Mesenteric fat pad (tissue), 1 donor: ENCODE measurements at places on chromosomes 7 and 10.

DNA sequence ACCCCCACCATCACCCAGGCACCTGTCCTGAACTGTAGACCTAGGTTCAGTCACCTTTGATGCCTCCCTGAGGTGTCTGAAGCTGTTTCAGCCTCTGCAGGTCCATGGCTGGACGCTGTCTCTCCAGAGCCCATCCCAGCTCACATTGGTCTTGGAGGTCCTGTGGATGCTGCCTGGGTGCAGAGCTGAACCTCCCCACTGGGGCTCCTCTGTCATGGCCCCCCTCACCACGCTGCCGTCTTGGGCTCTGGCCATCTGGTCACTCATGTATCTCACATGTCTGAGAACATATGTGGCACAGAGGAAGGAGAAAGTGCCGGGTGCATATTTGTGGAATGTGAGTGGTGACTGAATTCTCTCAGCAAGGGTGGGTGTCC lies 108.9 kb downstream of the NKX6-2 start:
- no peak for DNase-seq

DNA sequence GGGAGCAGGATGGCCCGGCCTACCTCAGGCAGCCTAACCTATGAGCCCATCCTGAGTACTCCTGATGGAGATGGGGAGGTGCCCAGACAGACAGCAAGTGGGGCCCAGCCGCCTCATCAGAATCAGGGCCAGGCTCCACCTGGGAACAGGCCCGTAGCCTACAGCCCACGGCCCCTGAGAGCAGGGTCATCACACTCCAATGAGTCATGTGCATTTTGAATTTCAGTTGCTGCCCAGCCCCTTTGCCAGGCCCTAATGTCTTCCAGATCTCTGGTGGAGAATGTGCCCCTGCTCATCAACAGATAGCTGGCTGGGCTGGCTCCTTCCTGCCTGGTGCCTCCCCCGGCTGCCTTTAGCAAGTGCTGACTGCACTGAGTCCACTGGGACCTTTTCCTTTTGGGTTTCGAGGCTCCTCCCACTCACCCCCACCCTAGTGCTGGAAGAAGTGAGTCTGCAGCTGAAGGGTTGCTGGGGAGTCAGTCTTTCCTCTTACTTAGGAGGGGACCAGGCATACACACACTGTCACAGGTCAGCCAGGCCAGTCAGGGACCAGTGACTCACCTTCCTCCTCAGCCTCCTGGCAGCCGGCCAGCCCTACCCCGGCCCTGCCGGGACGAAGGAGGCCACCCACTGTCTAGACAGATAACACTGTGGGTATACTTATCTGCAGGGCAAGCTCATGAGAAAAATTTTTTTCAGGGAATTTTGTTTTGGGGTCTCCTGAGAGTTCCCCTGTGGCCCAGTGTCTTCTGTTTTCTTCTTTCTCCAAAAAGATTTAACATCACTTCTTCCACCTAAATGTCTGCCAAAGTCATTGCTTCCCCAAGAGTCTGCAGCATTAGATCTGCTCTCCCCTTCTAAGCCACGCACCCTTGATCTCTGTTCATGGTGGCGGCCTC lies 9.1 kb upstream of the ASIC3 start:
- peak; percentile 94 for DNase-seq

DNA sequence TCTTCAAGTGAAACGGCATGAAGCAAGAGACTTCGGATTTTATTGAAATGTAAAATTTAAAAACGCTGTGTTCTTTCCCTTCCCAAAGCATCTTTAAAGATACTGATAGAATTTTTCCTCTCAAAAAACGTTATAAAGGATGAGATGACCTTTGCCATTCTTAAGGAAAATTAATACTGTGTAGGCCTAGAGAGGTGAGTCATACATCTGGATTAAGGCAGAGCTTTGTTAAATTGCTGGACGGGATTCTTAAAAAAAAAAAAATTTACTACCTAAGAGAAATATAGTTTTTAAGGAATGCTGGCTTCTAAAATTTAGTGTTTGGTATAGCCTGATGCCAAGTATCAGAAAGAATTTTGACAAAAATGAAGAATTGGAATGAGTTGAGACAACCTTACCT lies 6.3 kb upstream of the HBP1 start:
- no peak for DNase-seq

- DNase-seq = no peak
These were observed 928.6 kb upstream of the MBL2 start for GRCh38 chr10:53701213-53701612.

DNA sequence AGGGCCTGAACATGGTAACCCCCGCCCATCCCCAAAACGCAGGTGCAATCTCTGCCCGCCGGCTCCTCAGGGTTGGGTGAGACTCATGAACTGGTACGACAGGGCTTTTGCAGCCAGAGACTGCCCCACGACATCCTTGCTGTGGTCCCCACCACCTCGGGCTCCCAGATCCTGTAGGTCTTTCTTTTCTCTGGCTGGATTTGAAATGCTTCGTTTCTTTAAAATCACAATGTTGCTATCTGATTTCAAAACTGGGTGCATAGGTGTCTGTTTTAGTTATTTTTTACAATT lies 21.9 kb downstream of the WDR86 start:
- DNase-seq = no peak

- DNase-seq = no peak
These were observed 29.2 kb downstream of the FAM3C start for GRCh38 chr7:121366852-121367431.

GRCh38 chr10:78579995-78580394 lies 488.8 kb upstream of the ZMIZ1 start:
- DNase-seq = no peak

DNA sequence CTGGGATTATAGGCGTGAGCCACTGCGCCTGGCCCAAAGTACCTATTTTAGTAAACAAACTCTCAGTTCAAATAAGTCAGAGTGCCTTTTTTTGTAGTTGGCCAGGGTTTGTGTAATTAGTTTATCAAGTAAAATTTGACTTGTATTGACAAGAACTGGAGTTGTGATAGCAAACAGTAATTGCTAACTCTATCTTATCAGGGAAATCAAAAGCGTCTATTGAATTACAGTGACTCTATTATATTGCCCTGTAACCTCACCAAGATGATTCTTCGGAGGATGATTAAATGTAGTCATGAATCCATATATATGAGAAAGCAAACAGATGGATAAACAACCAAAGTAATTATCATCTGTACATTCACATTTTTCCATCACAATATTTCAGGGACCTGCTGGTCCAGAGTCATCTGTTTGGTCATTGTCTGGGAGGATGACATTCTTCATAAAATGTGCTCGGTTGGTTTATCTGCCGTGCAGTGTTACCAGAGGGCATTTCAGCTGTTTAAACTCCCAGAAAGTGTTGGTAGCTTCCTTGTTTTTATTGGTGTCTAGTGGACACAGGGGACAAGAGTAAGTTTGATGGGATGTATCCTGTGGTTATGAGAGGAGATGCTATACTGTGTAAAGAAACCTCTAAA lies 35.6 kb downstream of the DOCK1 start:
- peak; percentile 41 for DNase-seq

DNA sequence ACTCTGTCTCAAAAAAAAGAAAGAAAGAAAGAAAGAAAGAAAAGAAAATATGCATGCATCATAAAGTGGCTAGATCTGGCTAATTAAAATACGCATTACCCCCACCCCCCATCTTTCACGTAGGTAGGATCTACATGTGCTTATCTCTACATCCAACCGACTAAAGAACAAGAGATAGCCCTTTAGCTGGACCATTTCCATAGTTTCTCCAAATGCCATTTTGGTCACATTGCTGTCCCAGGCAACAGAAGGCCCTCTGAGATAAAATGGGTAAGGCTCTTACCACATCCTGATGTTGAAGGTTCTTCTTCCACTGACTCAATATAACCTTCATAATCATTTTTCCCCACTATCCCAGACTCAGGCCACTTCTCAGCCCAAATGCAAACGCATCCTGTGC lies 31.5 kb downstream of the PIK3AP1 start:
- DNase-seq = no peak

DNA sequence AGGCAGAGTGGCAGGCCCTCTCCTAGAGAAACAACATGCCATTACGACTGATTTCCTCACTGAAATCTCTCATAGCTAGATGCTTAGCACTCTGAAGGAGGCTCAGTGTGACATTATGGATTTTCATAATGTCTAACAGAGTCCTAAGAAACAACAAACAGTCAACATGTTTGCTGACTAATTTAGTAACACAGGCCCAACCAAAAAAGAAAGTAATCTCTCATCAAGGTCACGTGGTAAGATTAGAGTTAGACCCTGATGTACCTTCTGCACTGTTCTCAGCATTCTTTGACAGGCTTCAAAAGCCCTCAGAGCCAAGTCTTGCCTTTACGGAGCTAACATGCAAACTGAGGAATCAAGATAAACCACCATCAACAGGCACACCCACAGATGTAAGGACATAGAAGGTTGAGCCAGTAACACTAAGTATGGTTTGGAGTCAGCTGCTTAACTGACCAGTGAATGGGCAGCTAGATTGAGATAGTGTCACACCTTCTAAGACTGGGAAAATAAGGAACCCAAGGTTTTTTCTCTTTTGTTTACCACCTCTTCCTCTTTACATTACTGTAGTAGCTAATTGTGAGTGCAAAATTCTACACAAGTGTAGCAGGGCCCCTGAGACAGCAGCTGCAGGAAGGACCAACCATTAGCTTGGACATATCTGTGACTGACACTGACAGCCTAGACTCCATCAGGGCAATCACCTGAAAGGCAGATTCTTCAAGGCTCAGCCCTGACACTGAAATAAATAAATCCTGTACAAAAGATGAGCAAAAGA lies 15.3 kb upstream of the KCNIP2 start:
- DNase-seq = no peak
